ENCODE measurements at places on chromosomes 13 and 19. TPM values are rescaled to one million over a fixed set of nuclear protein-coding genes. Genes with fewer than 3 reads are reported as not detected.
A peak's percentile ranks its signal among the peaks of the same experiment; 100 is the strongest.

DNA sequence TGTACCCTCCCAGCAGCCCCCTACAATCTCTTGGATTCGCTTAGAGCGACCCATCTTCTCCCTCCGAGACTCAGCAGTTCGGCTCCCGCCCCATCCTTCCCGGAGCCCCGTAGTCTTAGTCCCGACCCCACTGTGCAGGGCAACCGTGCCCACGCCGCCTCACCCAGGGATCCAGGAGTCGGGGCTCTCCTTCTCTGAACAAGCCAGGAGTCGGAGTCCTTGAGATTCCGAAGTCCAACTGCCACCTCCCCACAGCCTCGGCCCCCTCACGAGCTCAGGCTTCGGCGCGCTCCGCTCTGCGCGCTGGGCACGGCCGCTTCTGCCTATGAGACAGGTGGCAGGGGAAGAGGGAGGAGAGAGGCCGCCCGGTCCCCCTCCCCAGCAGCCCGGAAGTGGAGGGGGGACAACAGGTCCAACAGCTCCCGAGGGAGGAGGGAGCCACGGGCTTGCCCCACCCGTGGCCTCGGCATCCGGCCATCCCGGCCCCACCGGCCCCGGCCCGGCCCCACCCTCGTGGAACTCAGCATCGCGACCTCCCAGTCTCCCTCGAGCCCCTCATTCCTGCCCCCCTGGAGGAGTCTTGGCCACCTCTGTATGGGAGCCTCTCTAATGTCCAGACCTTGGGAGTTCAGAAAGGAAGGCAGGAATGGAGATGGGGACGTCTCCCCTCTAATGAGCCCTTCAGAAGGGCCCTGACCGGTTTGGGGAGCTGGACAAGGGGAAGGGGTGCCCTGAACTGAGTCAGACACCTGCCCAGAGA lies at the start of gene PHLDB3:
PHLDB3 (minus strand) TSS at position 321 of the 760 bp plus-strand sequence. CDS start 628 bp downstream, outside the sequence.
- DNase-seq: no peak

- peak; percentile 90 for DNase-seq
These were observed 850 bp downstream of the KLF5 start for GRCh38 chr13:73059460-73060250.

DNA sequence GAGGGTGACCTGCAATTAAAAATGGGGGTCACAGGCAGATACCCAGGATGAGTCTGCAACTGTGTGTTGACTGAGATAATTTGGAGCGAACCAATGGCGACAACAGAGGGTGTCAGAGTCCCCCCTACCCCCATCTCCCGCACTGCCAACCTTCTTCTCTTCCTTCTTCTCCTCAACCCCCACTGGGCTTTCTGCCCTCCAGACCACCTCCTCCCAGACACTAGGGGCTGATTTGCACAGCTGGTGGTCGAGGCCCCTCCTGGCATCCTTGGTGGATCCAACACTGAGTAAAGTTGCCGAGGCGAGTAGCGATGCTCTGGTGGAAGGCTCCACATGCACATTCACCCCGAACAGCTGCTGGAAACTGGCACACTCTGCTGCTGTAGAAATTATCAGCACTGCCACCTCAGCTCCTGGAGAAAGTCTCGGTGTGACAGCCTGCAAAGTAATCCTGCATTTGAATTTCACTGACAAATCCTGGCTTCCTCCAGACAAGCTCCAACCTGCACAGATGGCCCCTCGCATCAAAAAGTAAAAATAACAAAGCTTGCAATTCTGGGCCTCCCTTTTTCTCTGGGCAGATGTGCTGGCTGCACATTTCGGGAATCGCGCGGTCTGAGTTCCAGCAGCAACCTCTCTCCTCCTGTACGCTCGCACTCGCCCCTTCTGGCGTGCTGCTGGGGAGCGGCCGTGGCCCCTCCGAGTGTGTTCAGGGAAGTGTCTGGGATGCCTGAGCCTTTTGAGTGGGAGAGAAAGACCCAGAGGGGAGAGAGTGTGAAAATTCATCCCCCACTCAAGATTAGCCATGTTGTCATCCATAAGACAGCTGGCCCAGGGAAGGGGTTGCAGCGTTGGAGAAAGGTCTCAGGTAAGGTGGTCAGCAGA lies 28.5 kb downstream of the CCNE1 start:
- DNase-seq: no peak

GRCh38 chr19:30406220-30407067 lies 34.3 kb downstream of the ZNF536 start:
- peak; percentile 68 for DNase-seq

MAST3 gene
- 17.4 TPM for total RNA-seq

LIM2 gene
- not detected for total RNA-seq

REX1BD gene
- total RNA-seq: 91.8 TPM

SWSAP1 gene
- 2.2 TPM for total RNA-seq

All from lower leg skin (tissue), 4 donors.